ENCODE measurements at places on chromosomes 12 and 14. TPM values are rescaled to one million over a fixed set of nuclear protein-coding genes. Genes with fewer than 3 reads are reported as not detected.

DNA sequence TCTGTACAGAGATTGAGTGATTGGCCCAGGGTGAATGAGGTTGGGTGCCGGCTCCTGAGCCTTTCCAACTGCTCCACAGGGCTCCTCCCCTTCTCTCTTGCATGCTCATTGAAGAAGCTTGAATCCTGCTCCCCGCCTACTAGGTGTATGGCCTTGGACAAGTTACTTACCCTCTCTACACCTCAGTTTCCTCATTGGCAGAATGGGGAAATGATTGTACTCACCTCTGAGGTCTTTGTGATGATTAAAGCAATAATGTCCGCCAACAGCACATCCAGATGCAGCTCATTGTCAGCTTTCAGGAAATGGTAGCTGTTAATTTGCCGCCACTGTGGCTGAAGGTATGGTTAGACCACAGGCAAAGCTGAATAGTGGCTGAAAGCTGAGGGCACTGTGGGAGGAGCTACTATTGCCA lies 174.1 kb downstream of the CRADD start:
- peak; percentile 75 for ATAC-seq

DNA sequence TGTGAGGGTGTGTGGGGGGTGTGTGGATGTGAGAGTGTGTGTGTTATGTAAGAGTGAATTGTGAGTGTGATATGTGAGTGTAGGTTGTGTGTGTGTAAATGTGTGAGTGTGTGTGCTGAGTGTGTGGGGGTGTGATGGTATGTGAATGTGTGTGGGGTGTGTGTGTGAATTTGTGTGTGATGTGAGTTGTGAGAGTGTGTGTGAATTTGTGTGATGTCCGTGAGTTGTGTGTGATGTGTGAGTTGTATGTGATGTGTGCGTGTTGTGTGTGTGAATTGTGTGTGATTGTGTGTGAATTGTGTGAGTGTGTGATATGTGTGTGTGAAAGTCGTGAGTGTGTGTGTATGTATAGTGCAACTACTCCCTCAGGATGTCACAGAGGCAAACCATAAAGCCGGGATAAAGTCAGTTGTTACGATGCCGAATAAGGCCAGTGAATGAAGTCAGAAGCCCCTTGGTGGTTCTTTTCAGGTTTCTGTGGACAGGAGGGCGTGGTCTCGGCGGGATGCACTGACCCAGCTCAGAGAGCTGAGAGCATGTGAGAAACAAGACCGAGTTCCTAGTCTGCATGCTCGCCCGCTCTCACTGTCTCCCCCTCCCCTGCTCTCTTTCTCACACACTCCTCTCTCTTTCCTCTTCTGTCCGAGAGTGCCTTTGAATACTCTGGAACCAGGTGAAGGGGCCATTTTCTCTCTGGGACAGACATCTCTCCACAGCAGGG lies 71.8 kb upstream of the MAX start:
- ATAC-seq: no peak

DNA sequence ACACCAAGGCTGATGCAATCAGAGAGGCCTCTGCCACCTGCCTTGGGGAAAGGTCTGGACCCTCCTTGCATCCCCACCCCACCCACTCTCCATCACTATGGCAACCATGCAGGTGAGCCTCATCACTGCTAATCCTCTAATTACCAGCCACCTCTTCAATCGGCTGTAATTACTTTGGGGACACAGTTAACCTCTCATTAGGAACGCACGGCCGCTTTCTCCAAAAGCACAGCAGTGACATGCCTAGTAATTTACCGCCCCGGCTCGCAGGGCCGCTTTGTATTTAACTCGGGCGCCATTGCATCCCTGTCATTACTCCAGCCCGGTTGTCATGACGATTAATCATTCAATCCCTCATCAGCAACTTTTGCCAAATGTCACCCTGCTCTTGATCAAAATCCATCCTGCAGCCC lies 36.3 kb upstream of the FAM222A start:
- ATAC-seq: no peak

- peak; percentile 88 for ATAC-seq
Measured at GRCh38 chr14:73245480-73246325, 8.4 kb downstream of the PAPLN start.

CLEC4A gene
- total RNA-seq: 2.6 TPM

- ATAC-seq: no peak
Measured at GRCh38 chr14:76834241-76834661, 8.0 kb downstream of the LRRC74A start.

DNA sequence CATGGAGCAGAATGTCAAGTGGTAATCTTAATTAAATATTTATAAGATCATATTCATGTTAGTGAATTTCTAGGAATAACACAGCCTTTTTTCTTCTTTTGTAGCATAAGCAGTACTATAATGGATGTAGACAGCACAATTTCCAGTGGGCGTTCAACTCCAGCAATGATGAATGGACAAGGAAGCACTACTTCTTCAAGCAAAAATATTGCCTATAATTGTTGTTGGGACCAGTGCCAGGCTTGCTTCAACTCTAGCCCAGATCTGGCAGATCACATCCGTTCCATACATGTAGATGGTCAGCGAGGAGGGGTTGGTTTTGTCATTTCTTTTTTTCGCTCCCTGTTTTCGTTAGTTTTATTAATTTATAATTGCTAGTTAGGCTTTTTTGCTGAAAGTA lies 23.1 kb downstream of the AEBP2 start:
- no peak for ATAC-seq

GRCh38 chr12:100448656-100449055 lies 25.0 kb upstream of the NR1H4 start:
- ATAC-seq: no peak

DNA sequence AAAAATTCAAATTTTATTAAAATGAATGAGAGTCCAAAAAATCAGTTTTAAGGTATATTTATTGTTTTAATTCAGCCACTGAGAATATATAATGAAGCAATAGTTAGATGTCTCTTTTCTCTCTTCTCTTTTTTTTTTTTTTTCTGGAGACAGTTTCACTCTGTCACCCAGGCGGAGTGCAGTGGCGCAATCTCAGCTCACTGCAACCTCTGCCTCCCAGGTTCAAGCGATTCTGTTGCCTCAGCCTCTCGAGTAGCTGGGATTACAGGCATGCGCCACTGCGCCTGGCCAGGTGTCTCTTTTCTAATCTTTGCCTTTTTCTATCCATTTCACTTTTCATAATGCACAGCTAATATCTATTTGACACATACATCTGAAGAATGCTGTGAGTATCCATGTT lies 307.1 kb upstream of the RGS6 start:
- no peak for ATAC-seq

DNA sequence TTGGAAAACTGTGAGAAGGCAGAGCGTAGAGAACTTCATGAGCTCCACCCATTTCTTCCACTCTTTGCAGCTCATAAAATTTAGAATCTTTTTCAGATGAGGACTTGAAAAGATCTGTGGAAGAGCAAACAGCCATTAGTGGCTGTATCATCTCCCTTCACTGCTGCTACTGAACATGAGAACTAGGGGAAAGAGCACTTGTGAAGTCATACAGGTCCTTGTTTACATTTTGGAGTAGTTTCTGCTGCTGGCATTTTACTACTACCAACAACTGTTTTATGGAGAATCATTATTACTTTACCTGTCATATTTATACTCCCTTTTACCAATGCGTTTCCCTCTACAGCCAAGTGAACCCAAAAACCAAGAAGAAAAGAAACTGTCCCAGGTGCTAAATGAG lies 41.0 kb downstream of the RPGRIP1 start:
- ATAC-seq: no peak

- ATAC-seq: no peak
Measured at GRCh38 chr12:1838205-1838993, 18.0 kb downstream of the LRTM2 start.

ZNF605 gene
- 8.3 TPM for total RNA-seq

DNA sequence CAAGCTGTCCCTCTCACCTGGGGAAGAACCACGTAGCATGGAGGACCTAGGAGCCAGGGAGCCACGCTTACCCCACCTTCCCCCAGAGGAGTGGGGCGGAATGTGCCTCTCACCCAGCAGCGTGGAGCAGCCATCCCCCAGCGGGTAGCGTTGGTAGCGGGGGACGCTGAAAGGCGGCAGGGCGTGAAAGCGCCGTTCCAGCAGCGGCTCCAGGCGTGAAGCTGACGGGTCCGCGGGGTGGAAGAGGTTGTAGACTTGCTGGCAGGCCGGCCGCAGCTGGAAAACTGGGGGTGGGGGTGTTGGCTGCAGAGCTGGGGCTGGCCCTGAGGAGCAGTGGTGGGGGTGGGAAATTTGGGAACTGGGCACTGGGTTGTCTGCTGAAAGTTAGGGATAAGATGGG lies 11.9 kb downstream of the ARL6IP4 start:
- ATAC-seq: no peak

DNA sequence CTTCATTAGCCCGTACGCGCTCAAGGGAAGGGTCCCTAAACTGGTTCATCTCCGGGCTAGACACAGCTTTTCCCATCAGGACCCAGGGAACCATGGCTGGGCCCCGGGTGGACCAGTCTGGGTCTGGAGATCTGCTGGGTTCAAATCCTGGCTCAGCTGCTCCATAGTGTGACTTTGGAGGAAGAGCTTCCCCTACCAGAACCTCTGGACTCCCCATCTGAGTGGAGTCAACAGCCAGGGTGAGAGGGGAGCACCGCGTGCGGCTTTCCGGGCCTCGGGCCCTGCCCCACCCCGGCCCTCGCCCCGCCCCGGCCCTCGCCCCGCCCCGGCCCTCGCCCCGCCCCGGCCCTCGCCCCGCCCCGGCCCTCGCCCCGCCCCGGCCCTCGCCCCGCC lies 41.2 kb downstream of the BEGAIN start:
- no peak for ATAC-seq

PRR4 gene
- total RNA-seq: 2.4 TPM

LRP10 gene
- 61.3 TPM for total RNA-seq

CATSPERB gene
- 2.5 TPM for total RNA-seq

- peak; percentile 100 for ATAC-seq
Measured at GRCh38 chr12:123916729-123917128, 55.9 kb downstream of the CCDC92 start.

DNA sequence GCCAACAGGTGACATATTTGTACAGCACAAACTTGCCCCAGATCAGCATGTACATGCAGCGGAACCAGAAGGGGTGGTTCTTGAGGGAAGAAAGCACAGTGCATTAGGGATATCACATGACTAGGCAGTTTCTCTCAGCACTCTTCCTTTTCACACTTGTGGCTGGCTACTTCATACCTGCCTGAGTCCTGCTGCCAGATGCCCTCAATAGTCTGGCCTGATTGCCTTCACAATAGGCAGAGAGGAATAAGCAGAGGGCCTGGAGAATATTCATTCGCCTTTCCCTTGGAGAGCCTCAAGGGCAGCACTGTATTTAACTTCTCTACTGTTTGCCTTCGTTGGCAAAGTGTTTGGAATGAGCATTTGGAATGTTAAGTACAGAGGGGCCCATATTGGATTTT lies 7.9 kb downstream of the EMG1 start:
- ATAC-seq: no peak

GRCh38 chr12:81541121-81541520 lies 218.0 kb downstream of the PPFIA2 start:
- no peak for ATAC-seq

CBLN3 gene
- 14.6 TPM for total RNA-seq

GRCh38 chr14:87013583-87013982 lies 979.4 kb downstream of the GALC start:
- no peak for ATAC-seq

TMEM121 gene
- 2.5 TPM for total RNA-seq

TGFB3 gene
- 2.2 TPM for total RNA-seq

DDX11 gene
- 149 TPM for total RNA-seq

GRCh38 chr14:63764103-63764502 lies 36.2 kb upstream of the SGPP1 start:
- no peak for ATAC-seq

SLC39A2 gene
- total RNA-seq: 0.24 TPM

TUBA1A gene
- total RNA-seq: 57.9 TPM

MDGA2 gene
- not detected for total RNA-seq

GRCh38 chr14:93975791-93976476 lies 436 bp downstream of the ASB2 start:
- peak; percentile 47 for ATAC-seq

RPL10L gene
- total RNA-seq: not detected

WNT1 gene
- total RNA-seq: not detected

ACSM4 gene
- total RNA-seq: not detected

DNA sequence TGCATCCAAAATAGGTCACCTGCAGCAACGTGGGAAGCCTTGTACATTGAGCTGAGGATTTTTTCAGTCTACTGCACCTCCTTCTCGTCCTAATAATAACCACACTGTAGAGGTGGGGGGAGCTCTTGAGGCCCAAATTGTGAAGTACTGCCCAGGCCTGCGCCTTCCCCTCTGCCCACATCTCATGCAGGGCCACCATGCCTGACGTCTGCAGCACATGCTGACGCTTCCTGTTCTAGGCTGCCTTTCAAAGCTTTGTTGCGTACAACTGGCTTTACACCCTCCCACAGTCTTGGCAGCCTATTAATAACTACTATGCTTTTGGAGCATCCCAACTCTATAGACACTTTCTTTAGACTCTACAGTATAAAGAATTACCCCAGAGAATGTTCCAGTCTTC lies 26.5 kb upstream of the TTC7B start:
- ATAC-seq: no peak

SPTB gene
- 0.15 TPM for total RNA-seq

- ATAC-seq: no peak
Measured at GRCh38 chr14:57785058-57785457, 80.8 kb downstream of the SLC35F4 start.

CMA1 gene
- total RNA-seq: 0.80 TPM

- ATAC-seq: peak; percentile 62
Measured at GRCh38 chr14:103562179-103562428, 353 bp downstream of the BAG5 start.
